ENCODE measurements at places on chromosomes 13 and 19.

- DNase-seq: no peak
These were observed 2.2 kb downstream of the SBSN start for GRCh38 chr19:35525873-35526272.

GRCh38 chr13:103287659-103288058, 221.4 kb upstream of the SLC10A2 start:
- DNase-seq: no peak

- no peak for DNase-seq
These were observed 23.4 kb downstream of the CCNE1 start for GRCh38 chr19:29834991-29835846.

DNA sequence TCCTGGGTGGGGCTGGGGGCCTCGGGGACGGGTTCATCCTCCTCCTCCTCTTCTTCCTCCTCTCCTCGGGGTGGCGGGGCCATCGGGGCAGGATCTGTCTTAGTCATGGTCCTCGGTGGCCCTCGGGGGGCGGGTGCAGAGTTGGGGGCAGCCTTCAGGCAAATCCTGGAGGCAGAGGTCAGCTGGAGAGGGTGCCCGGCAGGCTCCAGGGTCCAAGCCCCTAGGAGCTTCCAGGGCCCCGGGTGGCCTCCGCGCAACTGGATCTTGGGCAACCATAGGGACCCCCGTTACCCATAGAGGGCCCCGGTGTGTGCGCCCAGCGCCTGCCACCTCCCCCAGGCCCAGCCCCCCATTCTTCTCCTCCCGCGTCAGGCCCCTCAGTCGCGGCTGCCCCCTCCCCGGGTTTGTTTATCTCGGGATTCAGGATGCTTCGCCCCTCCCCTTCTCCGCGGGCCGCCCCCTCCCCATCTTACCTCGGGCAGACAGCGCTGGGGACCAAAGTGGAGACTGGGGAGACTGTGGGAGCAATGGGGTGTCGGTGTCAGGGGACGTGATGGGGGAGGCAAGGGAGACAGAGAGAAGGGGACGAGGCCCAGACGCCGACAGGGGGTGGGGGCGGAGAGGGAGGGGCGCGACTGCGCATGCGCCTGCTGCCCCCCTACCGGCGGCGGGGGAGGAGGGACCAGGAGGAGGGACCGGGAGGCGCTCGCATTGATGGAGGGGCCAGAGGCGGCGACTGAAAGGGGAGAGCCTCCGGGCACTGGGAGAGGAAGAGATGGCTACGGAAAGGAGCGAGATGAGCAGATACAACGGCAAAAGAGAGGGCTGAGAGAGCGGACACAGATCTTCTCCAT, at the start of gene CLIP3:
Gene CLIP3, minus strand, starts transcription at position 623 of the 854 bp plus-strand sequence. Its CDS starts 516 bp downstream, at position 107.
- DNase-seq: no peak

- no peak for DNase-seq
These were observed 1263.1 kb downstream of the PCDH9 start for GRCh38 chr13:65966991-65967451.

DNA sequence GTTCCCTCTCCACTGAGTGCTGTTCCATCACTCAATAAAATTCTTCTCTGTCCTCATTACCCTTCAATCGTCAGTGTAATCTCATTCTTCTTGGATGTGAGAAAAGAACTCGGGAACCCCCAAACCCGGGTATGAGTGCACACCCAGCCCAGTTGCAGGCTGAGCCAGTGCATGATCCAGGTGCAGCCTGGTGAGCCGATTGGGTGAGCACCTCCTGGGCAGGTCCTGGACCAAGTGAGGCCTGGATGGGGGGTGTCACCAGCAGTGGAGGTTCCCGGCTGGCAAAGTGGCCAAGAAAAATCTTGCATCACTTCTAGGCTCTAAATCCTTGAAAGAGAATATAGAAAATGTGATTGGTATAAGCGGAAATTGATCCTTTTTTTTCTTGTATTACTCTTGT, 878.8 kb upstream of the KLHL1 start:
- DNase-seq: no peak

- DNase-seq: no peak
These were observed 12.1 kb upstream of the CEACAM8 start for GRCh38 chr19:42606660-42607351.

DNA sequence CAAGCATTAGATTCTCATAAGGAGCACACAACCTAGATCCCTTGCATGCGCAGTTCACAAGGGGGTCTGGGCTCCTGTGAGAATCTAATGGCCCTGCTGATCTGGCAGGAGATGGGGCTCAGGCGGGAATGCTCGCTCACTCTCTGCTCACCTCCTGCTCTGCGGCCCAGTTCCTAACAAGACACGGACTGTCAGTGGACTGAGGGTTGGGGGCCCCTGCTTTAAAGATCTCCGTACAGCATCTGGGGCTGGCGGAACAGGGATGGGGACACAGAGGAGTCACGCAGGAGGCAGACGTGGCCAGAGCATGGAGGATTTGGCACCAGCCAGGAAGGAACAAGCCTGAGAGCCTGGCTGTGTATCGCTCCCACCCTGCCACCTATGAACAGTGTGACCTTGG, 37.3 kb upstream of the ZNF536 start:
- DNase-seq: no peak

GRCh38 chr19:50640368-50640767, 687 bp upstream of the SYT3 start:
- DNase-seq: no peak

GRCh38 chr19:49422407-49423070, 702 bp downstream of the PTH2 start:
- no peak for DNase-seq

GRCh38 chr19:57465680-57466381, 8.9 kb upstream of the VN1R1 start:
- no peak for DNase-seq

GRCh38 chr13:98522371-98522770, 54.5 kb downstream of the STK24 start:
- DNase-seq: no peak

- no peak for DNase-seq
These were observed 36.7 kb downstream of the MBNL2 start for GRCh38 chr13:97258801-97259200.

DNA sequence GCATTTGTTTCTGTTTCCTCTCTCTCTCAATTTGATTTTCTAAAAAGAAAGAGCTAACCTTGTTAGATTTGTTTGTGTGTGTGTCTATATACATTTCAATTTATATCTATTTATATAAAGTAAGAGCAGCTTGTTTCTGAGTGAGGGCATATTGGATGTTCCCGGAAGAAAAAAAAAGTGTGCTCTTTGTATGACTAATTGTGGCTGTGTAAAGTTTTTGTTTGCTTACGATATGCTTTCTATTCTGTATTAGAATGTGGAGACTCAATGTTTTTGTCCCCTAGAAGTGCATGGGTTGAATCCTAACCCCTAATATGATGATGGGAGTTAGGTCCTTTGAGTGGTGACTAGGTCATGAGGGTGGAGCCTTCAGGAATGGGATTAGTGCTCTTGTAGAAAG, 66.6 kb upstream of the C1QTNF9B start:
- DNase-seq: no peak

- DNase-seq: no peak
These were observed 4.3 kb downstream of the GRK1 start for GRCh38 chr13:113671066-113672001.

DNA sequence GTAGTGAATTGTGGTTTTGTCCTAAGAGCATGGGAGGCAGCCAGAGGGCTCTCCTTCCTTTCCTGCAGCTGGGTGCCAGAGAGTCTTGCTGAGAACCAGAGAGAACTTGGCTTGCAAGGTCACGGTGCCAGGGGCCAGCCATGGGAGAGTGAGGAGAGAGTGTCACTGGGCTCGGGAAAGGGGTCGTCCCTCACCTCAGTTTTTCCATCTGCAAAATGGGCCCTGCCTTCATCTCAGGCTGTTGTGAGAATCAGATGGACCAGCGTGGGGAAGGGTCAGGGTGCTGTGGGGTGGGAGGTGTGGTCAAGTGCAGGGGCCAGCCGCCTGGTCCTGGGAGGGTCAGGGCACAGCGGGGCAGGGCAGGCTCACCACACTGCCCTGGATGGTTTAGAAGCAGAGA, 7.3 kb downstream of the LRP3 start:
- no peak for DNase-seq

- no peak for DNase-seq
These were observed 142.2 kb downstream of the SIPA1L3 start for GRCh38 chr19:38049105-38049649.

GRCh38 chr13:111095031-111095840, 19.9 kb upstream of the ARHGEF7 start:
- DNase-seq: no peak

GRCh38 chr13:113770937-113771336, 11.9 kb downstream of the TMEM255B start:
- no peak for DNase-seq

DNA sequence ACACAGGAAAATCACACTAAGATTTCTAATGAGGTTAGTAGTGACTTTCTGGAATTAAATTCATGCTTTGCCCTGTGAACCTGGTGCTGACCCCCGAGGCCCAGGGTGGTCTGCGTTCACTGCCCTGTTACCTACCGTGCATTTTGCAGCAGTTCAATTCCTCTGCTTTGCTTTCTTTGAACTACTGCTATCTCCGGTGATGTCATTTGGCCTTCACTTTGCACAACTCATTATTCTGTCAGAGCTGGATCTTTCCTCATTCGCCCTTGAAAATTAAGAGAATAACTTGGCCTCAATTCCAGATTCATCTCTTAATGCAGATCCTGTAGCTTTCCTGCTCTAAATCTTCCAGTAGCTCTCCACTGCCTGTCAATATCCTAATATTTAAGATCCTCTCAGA, 8.8 kb upstream of the LRRC63 start:
- no peak for DNase-seq

- DNase-seq: no peak
These were observed 4.1 kb downstream of the TIMM13 start for GRCh38 chr19:2423071-2423914.

- no peak for DNase-seq
These were observed 566 bp downstream of the TIMM13 start for GRCh38 chr19:2426611-2427428.

- DNase-seq: no peak
These were observed 513 bp upstream of the ZNF317 start for GRCh38 chr19:9139609-9140158.

DNA sequence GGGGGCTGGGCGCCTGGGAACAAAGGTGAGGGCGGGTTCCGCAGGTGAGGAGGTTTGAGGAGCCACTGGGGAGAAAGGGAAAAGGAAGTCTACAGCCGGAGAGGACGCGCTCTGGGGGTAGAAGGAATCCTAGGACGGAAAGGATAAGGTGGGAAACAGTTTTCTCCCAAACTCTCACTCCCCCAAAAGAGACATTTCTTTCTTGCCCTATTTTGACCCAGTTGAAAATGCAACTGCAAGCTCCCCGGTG, 651 bp upstream of the POLR1D start:
- DNase-seq: no peak

DNA sequence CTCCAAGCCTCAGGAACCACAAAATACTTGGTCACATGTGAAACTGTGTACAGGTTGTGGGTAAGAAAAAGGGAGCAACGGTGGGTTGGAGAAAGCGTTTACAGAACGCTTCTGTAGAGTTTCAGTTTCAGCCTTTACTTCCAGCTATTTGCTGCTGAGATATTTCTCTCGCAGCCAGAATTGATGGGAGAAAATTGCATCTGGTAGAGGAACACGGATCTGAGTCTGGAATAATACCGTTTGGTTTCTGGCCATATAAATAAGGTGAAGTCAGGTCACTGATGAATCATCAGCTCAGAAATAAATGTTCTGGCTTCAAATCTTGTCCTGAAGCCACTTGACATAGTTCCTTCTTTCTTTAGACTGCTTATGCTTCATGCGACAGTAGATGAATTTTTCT, 20.3 kb upstream of the RFC3 start:
- no peak for DNase-seq

- no peak for DNase-seq
These were observed at the start of gene FFAR1 for GRCh38 chr19:35347171-35347929. TSS of gene FFAR1 (plus strand) at chr19:35347902. CDS start at chr19:35351552, 3,650 bp downstream.

- no peak for DNase-seq
These were observed 98.0 kb downstream of the FOXO1 start for GRCh38 chr13:40568246-40569023.

Data from NCI-H1436 treated with DMSO at 0.1 percent for 48 hours (cell line).